Panc1 (cell line): ENCODE measurements at places on chromosomes 7 and 10.

DNA sequence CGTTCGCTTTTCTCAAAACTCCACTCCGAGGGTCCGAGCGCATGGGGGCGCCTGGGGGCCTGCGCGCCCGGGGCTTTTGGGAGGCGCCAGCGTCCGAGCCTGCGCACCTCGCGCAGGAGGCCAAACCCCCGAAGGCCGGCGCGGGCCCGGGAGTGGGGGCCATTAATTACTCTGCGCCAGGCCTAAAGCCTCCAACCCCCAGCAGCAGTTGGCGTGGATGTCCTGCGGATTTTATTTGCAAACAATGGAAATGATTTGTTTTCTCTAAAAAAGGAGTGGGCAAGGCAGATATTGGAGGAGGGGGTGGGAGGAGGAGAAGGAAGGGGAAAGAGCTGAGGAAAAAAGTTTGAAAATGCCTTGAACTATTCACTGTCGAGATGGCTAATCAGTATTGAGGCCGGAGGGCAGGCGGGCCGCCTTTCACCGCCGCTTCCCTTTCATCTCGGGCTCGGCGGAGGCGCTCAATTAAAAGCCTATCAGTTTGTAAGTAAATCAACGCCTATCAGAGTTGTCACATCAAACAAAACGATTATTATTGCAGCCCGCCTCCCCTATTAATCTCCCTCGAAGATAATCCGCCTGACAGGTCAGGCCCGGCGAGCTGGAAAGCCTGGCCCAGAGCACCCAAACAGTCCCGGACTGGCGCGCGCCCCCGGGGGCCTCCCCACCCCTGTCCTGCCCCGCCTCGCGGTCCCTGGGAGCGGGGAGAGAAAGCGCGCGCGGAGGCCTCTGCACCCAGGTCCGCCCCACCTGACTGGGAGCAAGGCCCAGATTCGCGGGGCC, 3.4 kb upstream of the ZNF503 start:
- DNase-seq = no peak

DNA sequence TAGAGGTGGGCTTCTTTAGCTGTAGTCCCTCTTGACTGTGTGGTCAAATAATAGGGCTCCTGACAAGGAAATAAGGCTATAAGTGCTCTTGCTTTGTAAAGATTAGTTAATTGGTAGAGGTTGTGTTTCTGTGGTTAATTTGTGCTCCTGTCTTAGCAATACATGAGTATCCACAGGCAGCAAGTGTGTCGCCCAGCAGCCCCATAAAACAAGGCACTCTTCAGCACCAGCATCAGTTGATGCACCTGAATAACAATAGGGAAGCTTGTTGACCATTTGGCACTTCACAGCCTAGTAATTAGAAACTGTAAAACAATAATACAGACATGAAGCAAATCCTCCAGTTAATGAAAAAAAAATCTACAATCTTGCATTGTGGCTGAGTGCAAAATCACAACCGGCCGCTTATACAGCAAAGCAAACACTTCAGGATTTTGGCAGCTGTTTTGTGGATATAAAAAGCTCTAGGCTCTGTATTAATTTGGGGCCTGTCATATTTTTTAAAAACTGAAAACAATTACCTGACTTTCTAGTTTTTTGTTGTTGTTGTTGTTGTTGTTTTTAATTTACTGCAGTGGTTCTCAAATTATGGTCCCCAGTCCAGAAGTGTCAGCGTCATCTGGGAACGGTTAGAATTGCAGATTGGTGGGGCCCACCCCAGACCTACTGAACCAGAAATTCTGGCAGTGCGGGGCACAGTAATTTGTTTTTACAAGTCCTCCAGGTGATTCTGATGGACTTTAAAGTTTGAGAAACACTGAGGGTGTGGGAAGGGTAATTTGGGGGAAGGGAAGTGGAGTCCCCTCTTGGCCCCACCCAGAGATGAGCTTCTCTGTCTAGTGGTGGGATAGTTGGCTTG, 56.8 kb downstream of the AUTS2 start:
- DNase-seq = no peak

- no peak for DNase-seq
These were observed 205.1 kb upstream of the SEMA3A start for GRCh38 chr7:84399661-84400060.

- DNase-seq = no peak
These were observed 11.8 kb upstream of the COBL start for GRCh38 chr7:51328351-51328801.

DNA sequence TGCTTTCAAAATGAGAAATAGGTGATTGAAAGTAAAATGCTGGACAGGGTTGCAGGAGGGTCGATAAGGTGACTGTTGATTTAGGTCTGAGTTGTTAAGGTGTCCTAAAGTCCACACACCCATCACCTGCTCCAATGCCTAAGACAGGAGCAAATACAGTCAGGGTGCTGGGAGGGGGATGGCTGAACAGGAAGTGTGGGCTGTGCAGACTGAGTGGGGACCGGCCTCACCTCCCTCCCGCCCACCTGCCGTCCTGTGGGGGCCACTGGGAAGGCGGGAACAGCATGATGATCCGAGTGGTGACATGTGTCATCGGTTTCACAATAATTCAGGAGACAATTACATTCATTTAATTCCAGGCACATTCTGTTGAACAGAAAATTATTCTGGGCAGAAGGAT, 260.8 kb downstream of the DNAJB6 start:
- DNase-seq = no peak

- no peak for DNase-seq
These were observed 180.1 kb upstream of the CCDC6 start for GRCh38 chr10:60086421-60086820.

- DNase-seq = no peak
These were observed 39.9 kb upstream of the INSYN2A start for GRCh38 chr10:127236266-127236665.

DNA sequence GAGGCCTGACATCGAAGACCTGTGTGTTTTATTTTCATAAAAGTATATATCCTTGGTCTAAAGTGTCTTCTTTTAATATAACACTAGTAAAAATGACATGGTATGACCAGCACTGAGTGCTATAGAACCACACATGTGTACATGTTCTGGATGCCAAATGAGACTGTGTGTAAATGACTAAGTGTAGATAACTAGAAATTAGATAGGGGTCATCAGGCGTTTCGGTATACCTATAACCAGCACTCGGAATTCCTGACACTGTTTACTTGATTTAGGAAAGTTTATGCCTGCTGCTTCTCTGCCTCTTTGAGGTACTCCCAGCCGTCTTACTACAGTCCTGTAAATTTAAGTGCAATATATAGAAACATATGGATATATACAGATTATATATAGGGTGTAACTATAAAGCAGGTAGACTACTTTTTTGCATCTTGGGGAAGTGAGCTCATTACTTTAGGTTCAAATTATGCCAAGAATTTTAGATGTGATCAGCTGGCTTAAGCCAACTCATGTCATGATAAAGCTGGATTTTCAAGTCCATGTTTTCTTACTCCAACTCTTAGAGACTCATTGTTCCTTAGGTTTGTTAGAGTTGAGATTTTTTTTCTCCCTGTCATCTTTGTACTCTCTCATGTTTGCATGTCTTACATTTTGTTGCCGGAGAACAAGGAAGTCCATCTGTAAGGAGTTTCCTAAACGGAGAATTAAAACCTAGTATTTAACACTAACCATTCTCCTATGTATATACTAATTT, 62.9 kb downstream of the KLHDC10 start:
- DNase-seq = no peak

GRCh38 chr7:29282819-29283414, 88.3 kb downstream of the CHN2 start:
- DNase-seq = no peak

- no peak for DNase-seq
These were observed 101.3 kb downstream of the TWIST1 start for GRCh38 chr7:19016140-19016539.

DNA sequence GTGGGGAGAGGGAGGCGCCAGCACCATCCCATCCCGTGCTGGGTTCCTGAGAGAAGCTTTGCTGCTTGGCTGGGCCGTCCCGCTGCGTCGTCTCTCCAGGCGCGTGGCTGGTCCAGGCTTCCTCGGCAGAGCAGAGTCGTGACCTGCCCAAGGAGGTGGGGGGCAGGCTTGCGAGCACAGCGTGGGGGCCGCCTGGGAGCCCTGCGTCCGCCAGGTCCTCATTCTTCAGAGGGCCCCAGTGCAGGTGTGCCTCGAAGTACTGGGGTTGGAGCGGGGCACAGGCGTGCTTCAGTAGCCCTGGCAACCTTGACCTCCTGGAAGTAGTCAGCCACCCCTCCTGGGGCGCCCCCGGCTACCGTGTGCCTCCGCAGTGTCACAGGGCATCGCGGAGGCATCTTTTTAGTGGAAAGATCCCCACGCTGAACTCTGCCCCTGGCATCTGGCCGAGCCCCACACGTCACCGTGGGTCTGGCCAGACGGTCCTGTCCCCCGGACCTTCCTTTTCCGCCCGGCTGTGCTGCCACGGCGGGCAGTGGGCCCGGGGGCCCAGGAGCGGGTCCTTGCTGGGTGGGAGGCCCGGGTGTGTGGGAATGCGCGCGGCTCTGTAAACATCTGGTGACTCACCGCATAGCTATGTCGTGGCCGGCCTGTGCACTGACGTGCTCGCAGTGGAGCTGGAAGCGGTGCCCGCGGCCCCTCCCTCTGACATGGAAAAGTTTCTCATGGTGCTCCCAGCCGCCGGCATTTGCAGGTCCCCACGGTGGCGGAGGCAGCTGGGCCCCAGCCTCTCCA, 6.4 kb downstream of the MAFK start:
- no peak for DNase-seq

DNA sequence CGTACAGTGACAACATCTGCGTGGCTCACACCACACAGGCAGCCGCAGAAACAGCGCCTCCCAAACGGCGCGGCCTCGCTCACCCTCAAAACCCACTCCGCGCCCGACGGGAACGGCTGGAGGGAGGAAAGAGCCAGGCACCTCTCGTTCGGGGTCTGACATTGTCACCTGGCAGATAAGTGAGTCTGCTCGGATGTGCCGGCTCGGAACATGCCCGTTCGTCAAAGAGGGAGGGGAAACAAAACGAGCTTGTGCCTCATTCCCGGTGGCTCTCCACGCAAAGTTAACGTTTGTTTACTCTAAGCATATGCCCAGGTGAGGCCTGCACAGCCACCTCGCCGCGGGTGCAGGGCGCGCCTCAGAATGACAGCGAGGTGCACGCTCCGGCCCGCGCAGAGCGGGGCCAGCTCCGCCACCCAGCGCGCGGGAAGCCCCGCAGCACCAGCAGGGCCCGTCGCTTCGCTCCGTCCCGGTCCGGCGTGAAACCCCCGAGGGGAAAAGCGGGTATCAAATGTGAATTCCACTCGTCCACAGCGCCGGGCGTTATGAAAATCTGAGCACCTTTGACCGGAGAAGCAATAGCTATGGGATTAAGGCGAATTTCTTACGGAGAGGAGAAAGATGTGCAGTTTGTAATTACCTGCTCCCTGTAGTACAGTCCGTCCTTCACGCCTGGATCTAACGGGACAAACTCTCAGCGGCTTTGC, 13.1 kb downstream of the CNPY1 start:
- DNase-seq = no peak

- DNase-seq = no peak
These were observed 634.2 kb upstream of the GALNT17 start for GRCh38 chr7:70497793-70498192.

GRCh38 chr7:131945313-131945911, 389.0 kb upstream of the PODXL start:
- no peak for DNase-seq

- no peak for DNase-seq
These were observed 183.0 kb downstream of the SRPK2 start for GRCh38 chr7:105205592-105206237.

DNA sequence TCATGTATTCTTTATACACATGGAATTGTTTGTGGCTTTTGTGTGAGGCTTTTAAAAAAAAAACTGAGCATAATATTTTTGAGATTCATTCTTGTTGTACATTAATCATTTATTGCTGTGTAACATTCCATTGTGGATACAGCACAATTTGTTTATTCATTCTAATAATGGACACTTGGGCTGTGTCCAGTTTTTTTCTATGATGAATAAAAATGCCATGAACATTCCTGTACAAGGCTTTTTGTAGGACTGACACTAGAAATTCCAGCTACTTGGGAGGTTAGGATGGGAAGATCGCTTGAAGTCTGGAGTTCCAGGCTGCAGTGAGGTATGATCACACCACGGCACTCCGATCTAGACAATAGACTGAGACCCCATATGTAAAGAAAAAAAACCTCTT, 254.3 kb upstream of the CACNA2D1 start:
- no peak for DNase-seq

DNA sequence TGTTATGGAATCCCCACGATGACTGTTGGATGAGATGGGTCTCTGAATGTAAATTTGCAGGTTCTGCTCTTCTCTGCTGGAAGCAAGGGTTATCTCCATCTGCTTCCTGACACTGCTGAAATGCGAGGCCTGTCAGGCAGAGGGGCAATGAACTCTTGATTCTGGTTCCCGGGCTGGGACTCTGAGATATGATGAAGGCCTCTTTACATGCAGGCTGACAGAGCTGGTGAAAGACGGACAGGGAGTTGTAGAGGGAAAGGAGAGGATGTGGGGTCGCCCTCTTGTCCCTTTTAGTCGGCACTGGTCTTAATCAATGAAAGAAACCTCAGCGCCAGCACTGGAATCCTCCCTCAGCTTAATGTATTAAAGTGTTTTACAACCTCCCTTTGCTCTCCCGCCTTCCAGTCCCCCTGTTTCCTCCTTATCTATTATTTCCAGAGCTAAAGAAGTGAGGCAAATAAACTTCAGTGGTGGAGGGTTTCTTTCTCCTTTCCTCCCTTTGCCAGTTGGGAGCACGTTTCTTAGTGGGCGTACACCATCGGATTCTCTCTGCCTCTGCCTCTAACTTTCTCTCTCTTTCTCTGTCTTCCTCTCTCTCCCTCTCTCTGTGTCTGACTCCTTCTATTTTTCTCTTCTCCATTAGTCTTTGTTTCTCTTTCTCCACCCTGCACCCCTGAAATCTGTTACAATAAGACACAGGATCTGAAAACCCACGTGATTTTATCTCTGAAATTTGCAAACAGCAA, 145.6 kb downstream of the BAMBI start:
- DNase-seq = no peak

GRCh38 chr10:56068473-56069263, 292.4 kb downstream of the ZWINT start:
- no peak for DNase-seq

- DNase-seq = no peak
These were observed 137.4 kb upstream of the RNF32 start for GRCh38 chr7:156503196-156503595.

DNA sequence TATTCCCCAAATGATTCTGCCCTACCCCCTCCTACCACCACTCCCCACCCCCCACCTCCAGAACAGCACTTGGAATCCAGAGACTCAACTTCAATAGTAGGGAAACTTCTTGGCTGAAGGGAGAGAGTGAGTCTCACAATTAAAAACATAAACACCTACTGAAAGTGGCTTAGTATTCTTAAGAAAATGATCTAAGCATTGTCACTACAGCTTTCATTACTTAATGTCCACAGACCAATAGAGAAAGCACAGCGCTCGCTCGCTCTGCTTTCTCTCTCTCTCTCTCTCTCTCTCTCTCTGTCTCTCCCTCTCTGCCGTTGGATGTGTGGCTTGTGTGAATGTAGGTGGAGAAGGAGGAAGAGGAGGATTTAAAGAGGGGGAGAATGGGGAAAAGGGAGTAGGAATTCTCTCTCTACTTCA, 1.5 kb upstream of the SEMA3A start:
- no peak for DNase-seq
